ENCODE measurements at places on chromosomes 7 and 10.

DNA sequence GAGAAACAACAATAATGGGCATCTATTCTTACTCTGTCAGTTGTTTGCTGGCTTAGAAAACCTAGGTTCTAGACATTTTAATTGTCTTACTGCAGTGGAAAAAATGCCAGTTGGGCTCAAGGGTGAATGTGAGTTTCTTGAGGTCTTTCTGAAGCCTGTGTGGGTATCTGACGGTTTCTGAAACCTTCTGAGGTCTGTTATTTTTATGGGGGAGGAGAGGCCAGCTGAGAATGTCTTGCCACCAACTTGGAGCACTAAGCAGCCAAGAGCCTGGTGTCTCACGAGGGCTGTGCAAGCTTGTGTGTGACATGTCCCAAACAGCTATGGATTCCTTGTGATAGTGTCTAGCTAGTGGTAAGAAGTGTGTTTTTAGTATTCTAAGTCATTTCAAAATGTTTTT is 24.2 kb upstream of the DDC start:
- no peak for DNase-seq

DNA sequence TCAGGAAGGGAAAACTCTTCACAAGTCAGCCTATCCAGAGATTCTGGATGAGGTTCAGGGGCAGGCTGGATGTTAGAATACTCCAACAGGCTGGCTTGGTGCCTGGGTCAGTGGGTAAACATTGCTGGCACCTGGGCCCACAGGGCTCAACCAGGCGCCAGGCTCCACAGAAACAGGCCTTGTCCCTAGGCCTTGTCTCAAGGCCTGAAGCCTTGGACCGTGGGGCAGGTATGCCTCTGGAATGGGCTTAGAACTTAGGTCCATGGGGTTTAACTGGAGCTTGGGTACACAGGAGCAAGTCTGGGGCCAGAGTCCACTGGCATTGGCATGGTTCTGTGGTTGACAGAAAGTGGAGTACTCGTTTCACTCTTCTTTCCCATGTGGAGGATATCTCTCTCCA is 263.0 kb upstream of the ETV1 start:
- DNase-seq = no peak

DNA sequence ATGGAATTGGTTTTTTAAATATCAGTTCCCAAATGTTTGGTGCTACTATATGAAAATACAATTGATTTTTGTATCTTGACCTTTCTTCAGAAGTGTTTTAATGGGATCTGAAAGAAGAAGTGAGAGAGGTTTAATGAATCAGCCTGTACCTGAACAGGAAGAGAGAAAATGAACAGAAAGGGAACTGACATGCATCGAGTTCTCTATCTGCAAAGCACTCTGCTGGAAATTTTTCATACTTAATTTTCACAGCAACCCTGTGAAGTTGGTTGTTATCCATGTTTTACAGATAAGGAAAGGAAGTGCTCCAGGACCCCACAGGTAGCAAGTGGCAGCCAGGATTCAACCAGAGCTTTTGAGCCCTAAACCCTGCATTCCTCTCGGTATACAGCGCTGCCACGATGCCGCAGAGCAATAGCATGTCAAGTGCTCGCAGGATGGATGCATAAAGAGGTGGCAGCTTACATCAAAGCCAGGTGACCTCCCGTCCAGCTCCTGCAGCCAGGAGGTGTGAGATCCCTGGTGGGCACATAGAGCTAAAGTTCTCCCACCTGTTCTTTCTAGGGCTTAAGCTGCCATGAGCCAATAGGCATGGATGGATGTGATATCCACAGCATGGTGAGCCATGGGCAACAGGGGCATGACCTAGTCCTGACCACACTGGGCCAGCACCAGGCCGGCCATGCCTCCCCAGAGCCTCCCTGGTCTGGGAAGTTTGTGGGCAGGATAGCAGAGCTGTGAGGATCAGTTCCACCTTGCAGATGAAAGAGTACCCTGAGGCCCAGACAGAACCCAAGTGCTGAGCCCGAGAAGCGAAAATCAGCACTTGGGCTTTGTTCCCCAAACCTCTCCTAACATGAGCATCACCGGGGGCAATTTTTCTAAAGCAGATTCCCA is 57.2 kb downstream of the CALML3 start:
- DNase-seq = no peak

- no peak for DNase-seq
Measured at GRCh38 chr7:111529507-111530355, 32.6 kb downstream of the IMMP2L start.

DNA sequence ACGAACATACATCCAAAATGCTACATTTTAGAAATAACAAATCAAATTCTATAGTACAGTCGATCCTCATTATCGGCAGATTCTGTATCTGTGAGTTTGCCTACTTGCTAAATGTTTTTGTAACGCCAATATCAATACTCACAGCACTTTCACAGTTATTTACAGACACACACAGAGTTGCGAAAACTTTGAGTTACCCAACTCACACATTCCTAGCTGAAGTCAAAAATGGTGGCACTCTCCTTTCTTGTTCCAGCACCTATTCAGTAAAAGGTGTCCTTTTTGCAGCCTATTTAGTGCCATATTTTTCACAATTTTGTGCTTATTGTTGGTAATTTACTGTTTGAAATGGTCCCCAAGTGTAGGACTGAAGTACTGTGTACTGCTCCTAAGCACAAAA is 161.7 kb downstream of the AKR1D1 start:
- no peak for DNase-seq

DNA sequence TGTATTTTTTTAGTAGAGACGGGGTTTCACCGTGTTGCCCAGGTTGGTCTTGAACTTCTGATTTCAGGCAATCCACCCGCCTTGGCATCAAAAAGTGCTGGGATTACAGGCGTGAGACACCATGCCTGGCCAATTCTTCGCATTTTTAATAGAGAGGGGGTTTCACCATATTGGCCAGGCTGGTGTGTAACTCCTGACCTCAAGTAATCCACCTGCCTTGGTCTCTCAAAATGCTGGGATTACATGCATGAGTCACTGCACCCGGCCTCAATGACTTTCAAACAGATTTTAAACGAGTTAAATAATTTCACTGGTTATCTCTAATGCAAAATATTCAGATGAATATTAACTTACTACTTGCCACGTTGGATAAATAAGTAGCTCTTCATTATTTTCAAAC is 37.6 kb upstream of the STEAP4 start:
- no peak for DNase-seq

- DNase-seq = no peak
Measured at GRCh38 chr10:104069613-104070012, 16.1 kb downstream of the COL17A1 start.

GRCh38 chr10:8437896-8438295 is 383.4 kb downstream of the GATA3 start:
- no peak for DNase-seq

DNA sequence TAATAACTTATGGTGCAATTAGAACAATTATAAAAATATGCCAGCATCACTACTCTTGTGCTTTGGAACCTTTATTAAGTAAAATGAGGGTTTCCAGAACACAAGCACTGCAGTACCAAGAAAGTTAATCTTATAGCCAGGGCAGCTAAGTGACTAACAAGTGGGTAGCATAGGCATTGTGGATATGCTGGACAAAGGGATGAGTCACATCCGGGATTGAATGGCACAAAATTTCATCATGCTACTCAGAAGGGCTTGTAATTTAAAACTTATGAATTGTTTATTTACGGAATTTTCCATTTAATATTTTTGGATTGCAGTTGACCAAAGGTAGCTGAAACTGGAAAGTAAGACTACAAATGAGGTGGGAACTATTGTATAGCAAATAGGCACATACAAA is 250.6 kb downstream of the C7orf25 start:
- DNase-seq = no peak

DNA sequence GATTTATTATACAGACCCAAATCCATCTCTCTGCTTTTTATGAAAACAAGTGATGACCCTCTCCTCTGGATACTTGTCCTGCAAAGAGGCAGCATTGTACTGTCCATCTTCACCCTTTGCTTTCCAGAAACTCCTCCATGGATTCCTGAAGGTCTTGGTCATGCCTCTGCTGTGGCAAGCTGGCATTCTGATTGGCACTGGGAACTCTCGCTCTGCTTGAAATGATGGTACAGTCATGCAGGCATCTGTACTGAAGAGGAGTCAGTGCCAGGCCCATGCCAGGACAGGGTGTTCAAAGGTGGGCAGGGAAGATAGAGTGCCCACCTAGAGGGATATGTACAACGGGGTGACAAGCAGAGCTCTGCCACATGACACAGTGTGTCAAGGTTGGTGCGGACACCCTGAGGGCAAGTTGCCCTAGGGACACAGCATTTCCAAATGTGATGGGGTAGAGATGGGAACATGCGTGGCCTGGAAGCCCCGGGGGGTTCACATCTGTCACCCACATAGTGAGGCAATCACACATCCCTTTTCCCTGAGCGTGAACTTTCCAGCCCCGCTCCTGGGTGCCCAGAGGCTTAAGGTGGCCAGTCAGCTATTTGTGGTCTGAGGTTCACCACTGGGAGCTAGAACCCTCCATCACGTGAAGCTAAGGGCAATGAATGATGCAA is 235.7 kb upstream of the TCERG1L start:
- no peak for DNase-seq

- no peak for DNase-seq
Measured at GRCh38 chr7:150450491-150451001, at the start of gene GIMAP8. Gene GIMAP8 (plus strand): TSS chr7:150450630. CDS start chr7:150466699, 16,069 bp downstream.

GRCh38 chr10:33612551-33612950 is 278.1 kb upstream of the NRP1 start:
- no peak for DNase-seq

DNA sequence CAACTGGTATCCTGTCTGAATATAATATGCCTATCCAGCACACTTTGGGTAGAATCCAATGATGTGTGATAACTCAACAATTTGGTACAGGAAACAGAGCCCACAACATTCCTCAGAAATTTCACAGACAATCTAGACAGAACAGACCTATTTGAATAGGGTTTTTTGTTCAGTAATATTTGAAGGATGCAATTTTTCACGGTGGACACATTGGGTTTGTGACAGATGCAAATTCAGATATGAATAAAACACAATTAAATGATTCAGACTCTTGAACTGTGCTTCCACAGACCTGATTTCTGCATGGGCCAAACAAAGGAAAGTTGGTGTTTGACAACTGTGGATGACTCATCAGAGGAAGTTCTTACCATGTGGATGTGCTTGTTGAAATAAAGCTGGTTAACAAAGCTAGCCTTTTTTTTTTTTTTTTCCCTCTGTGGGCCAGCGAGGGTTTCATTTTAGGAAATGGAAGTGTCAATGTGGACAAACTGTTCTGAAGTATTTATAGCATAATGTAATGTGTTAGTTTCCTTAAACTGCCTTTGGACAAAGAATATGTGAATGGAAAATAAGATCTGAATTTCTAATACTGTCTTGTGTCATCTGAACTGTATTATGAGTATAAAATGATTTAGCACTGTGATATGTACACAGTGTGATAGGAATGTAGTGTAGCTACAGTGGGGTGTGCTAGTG is 43.2 kb upstream of the FAM133B start:
- DNase-seq = peak; percentile 79

- DNase-seq = no peak
Measured at GRCh38 chr7:106618480-106618879, 42.5 kb downstream of the CCDC71L start.

- DNase-seq = no peak
Measured at GRCh38 chr10:101224060-101224909, 5.0 kb downstream of the LBX1 start.

DNA sequence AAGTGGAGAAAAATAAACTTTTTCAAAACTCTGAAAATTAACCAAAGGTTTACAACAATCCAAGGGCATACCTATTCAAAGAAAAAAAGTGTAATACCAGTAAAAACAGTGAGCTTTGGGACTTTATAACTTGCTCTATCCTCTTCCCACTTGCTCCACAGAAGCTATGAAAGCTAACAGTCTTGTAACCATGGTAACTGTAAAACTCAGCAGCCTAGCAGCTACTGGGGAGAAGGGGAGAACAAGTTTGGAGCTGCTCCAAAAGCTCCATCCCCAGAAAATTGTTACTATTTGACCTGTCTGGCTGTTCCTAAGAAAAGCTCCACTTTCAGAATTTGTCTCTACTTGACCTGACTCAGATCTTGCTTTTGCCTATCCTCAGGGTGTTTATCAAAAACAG is 191.5 kb downstream of the OTUD1 start:
- DNase-seq = no peak

GRCh38 chr7:110766864-110767263 is 324.1 kb upstream of the LRRN3 start:
- no peak for DNase-seq

DNA sequence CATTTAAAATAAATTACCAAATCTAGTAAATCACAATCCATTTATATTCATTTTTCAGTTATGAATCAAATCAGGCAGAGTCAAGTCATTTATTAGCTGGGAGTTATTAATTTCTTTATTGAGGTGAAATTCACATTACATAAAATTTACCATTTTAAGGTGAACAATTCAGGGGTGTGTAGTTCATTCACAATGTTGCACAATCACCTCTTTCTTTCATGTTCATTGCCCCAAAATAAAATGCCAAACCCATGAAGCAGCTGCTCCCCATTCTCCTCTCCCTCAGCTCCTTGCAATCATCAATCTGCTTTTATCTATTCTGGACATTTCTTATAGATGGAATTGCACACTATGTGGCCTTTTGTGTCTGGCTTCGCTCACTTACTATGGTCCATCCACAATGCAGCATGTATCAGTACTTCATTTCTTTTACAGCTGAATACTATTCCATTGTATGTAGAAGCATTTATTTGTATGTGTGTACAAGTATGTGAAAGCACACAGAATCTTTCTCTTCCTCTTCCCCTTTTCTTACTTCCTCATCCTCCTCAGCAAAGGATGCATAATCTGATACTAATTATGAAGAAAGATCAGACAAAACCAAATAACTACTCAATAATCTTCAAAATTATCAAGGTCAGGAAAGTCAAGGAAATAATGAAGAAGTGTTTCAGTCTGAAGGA is 60.6 kb downstream of the LMBR1 start:
- DNase-seq = no peak

DNA sequence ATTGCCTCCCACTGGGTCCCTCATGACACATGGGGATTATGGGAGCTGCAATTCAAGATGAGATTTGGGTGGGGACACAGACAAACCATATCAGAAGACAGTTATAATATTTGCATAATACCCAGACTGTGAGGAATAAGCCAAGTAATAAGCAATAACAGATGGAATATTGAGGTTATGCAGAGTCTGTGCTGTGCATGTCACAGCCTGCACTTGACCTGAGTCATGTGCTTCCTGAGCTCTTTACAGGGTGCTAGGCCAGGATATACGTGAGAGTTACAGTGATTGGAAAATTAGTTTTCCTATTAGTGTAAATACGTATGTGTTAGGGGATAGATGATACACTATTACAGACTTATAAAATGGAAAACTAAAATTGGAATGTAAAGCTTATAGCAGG is 288.7 kb downstream of the SDK1 start:
- DNase-seq = no peak
